ENCODE measurements at places on chromosomes 11 and 22.

DNA sequence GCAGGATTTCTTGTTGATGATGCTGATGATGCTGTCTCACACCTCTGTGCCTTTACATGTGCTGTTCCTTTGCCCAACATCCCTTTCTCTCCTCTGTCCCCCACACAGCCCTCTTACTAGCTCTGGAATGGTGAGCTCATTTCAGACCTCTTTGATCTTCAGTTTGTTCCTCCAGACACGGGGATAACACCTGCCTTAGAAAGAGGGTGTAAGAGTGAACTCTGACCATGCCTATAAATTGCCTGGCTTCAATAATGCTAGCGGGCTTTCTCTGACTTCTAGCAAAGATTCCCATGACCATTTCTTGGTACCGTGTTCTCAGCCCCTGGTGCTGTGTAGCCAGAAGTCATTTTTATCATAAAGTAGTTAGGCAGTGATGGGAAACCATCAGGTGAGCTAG is 55.9 kb upstream of the DRD2 start:
- no peak for DNase-seq

- no peak for DNase-seq
These were observed 101.1 kb upstream of the APOA1 start for GRCh38 chr11:116938471-116939070.

- no peak for DNase-seq
These were observed 36.5 kb downstream of the SYTL2 start for GRCh38 chr11:85774256-85775101.

- no peak for DNase-seq
These were observed 81.4 kb downstream of the WNT7B start for GRCh38 chr22:45895436-45896152.

- DNase-seq, result peak; percentile 12
These were observed 15.9 kb downstream of the CRELD2 start for GRCh38 chr22:49934160-49934890.

GRCh38 chr11:16511116-16512114 is 155.1 kb upstream of the SOX6 start:
- DNase-seq, result no peak

GRCh38 chr22:17786435-17787161 is 12.3 kb upstream of the BID start:
- no peak for DNase-seq

All from hippocampal formation (tissue), 2 donors.